ENCODE measurements at places on chromosomes 12 and 14.

GRCh38 chr12:130051900-130052299, 110.4 kb upstream of the FZD10 start:
- DNase-seq = no peak

DNA sequence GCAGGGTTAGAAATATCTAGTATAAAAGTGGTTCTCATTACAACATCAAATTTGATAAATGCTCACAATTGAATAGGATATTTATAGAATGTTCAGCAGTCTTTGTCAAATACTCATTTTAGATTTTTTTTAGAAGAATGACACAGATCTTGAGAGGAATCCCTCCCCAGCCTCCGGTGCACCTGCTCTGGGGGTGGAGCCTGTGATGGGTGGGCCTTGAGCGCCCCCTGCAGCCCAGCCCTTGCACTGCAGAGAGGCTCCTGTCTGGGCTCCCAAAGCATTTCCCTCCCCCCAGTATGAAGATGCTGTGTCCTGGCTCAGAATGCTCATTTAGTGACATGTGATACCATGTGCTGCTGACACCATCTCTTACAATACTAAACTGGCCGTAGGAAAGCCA, 792.3 kb downstream of the TMEM121 start:
- no peak for DNase-seq

GRCh38 chr12:52042706-52043385, 8.4 kb upstream of the NR4A1 start:
- DNase-seq = no peak

- DNase-seq = no peak
These were observed 48.0 kb downstream of the TMEM116 start for GRCh38 chr12:111964935-111965334.

GRCh38 chr14:47220096-47220495, 455.3 kb downstream of the MDGA2 start:
- no peak for DNase-seq

Measured in AML-193 (cell line).